ENCODE measurements at places on chromosomes 5 and 9.

DNA sequence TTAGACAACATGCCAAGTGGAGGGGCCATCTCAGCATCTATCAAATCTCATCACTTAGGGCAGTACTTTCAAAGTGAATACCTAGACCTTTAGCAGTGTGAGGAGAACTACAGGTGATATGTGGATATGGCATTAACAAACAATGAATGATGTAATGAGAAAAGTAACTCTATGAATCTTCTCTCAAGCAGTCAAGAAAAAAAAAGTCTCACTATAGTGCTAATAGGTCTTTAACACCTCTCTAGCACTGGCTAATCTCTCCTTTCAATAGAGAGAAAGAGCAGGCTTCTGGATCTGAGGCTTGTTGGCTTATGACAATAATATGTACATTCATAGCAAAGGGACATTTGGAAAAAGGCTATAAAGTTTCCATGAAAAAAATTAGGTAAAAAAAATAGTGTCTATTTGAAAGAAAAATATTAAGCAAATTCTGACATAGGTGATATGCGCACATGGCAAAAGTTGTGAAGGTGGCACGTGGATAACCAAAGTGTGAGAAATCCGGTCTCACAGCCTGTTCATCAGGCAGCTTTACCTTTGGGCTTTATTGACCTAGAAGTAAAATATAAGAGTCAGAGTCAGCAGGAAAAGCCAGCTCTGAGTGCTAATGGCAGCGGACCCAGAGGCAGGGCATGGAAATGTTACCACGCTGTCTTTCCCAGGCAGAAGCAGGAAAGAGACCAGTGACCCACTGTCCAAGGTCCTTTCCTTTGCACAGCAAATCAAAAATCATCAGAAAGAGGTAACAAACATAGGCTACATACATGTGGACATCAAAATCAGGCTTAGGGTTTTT, 203.4 kb downstream of the EFNA5 start:
- no peak for DNase-seq

DNA sequence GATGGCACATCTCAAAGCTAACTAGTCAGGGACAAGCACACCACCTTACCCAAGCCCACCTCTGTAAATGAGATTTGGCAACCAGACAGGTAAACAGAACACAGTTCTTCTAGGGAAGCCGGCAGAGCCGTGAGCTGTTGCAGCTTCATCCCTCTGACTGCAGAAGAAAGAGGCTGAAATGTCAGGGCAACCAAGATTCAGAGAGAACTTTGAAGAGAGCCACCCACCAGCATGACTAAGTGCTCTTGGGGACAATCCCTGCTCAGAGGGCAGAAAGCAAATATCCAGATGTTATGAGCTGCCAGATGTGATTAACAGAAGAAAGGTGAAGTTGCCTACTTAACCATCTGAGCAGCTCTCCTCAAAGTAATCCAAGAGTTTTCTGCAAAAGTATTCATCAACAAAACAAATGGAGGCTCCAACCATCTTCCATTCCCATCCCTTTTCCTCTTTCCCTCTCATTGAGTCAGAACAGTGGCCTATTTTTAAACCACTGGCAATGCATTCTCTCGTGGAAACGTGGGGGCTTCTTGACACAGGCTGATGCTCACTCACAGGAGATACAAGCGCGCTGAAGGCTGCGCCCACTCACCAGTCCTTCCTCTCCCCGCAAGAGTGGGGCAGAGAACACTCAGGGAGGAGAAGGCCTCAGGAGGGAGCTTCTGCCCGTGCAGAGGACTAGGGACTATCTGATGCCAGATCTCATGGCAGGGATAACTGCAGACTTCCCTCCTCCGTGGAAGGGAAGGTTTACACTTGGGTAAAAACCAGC, 57.1 kb downstream of the SLIT3 start:
- no peak for DNase-seq

DNA sequence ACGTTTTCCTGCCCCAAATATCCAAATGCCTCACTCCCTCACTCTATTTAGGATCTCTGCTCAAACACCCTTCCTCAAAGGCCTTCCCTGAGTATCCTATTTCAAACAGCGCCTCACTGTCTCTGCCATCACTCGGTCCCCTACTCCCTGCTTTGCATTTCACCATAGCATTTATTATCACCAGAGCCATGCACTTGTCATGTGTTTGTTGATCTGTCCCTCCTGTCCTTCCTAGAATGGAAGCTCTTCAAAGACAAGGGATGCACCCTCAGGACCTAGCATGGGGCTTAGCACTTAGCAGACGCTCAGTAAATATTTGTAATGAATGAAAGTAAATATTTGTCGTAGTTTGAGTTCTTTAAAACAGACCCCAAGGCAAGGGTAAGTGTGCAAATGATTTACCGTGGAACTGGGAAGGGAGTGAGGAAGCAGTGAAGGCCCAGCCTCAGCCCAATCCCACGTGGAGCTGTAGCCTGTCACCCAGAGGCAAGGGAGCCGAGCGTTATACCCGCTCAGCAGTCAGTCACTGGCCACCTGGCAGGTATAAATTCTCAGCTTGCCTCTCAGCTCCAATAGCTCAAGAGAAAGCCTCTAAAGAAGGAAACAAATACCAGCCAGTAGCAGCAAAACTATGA, 97.7 kb upstream of the KIF2A start:
- no peak for DNase-seq

GRCh38 chr5:151451626-151452520, 4.5 kb downstream of the SLC36A1 start:
- no peak for DNase-seq
